ENCODE measurements at places on chromosomes 13 and 19. TPM values are rescaled to one million over a fixed set of nuclear protein-coding genes. Genes with fewer than 3 reads are reported as not detected.

DNA sequence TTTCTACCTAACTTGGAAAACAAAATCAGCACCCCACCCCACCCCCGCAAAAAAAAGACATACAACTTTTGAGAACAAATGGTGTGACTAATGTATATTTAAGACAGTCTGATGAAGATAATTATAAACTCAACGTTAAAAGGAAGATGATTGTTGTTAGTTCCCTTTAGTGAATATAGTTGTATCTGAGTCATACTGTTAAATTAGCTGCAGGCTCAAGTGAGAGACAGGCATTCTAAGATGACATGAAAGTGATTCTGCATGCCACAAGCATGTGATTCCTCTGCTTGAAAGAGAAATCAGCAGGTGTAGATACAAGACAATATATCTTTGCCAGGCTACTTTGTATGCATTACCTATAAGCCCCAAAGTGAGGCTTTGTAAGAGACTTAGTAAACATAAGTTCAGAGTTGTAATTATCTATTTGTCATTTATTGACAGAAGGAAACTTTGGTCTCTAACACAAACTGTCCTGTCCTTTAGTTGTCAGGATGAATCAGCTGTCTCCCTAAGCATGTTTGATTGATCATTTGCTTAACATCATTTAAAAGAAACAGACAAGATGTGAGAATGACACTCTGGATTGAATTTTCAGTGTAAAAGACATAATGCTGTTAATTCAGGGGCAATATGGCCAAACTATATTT lies 319.4 kb upstream of the HTR2A start:
- DNase-seq = no peak

DNA sequence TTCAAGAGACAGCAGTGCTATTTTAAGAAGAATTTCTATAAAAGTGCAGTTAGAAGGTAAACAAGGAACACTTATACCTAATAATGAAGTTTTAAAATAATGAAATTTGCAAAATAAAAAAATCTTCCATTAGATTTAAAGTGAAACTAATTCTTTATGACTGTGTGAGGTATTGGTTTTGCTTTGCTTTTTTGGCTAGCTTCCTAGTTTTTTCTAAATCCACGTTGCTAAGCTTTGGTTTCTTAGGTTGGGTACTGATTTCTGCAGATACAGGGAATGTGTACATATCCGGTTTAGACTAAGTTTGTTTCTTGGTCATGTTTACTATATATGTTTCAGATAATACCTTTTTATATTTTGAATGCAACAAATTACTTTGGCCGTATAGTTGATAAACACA lies 59.8 kb downstream of the SLC7A9 start:
- no peak for DNase-seq

GRCh38 chr13:69947582-69947981 lies 160.0 kb upstream of the ATXN8OS start:
- no peak for DNase-seq

Gene LRG1
- 0.31 TPM for total RNA-seq
